ENCODE measurements at places on chromosomes 2 and 18.
A peak's percentile ranks its signal among the peaks of the same experiment; 100 is the strongest.

- peaks cover 6% of the 10 kb centered on the region for H3K27me3 ChIP-seq
- no peak overlapping the region for H3K27ac ChIP-seq
- H3K4me3 ChIP-seq, result no peak overlapping the region
- H3K36me3 ChIP-seq, result no peaks in the 10 kb centered on the region
Observed at GRCh38 chr2:17196380-17196779, 321.9 kb downstream of the RAD51AP2 start.

DNA sequence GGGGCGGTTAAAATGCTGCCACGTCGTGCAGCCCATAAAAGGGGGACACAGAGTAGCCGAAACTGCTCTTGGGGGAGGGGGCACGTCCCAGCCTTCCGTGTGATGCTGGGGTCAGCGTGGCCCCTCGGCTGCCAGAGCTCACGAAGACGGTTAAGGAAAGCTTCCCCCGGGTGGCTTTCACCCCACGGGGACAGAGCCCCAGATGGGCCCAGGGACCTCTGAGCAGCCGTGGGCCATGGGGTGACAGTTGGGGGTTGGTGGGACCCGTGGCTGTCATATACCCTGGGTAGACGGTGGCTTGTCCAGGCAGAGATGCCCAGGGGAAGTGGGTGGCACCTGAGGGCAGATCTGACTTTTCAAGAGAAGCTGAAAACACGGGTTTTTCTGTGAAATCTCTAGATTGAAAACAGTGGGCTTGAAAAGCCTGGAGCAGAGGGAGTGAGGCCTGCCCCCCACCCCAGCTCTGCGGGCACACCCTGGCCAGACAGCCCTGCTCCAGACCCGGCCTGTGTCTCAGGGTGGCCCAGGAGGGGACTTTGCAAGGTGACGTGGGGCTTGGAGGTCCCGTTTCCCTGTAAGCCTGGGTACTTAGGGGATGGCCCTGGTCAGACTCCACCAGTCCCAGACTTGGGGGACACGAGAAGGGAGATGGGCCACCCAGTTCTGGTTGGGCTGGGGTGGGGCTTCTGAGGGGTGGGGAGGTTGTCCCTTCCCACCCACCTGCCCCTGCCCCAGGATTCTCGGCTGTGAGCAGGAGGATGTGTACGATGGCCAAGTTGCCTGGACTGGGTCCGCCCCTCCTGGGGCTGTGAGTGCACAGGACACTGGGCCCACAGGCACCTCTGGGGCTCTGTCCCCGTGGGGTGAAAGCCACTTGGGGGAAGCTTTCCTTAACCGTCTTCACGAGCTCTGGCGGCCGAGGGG, 652 bp downstream of the NEU4 start:
- no peaks in the 10 kb centered on the region for H3K27me3 ChIP-seq
- DNase-seq, result no peak
- no peaks in the 10 kb centered on the region for H3K36me3 ChIP-seq

DNA sequence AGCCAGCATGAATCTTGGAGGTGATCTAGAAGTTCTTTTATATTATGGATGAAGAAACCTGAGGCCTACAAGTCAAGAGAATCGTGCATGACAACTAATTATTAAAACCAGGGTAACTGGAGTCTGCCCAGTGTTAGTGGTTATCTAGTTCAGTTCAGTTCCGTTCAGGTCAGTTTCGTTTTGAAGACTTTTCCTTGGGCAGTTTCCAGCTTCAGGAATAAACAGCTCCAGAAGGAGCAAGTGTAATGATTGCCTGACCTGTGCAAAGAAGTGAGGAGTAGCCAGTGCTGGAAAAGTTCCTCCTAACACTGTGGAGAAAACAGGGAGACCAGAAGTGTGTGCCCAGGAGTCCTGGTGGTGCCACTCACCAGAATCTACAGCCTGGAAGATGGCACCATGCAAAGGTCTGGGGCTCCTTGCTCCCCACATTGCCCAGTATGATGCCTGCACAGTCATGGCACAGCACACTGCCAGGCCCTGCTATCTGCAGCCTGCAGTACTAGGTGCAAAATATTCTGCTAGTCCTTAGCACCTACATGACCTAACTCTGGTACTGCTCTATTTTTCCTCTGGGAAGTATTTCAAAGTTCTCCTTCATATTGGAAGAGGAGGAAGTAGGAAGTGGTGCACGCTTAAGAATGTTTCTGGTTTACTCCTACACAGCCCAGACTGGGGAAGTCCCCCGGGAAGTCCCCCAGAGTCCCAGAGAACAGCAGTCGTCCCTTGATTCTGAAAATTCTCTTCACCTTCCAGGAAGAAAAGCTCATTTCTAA, 65.8 kb downstream of the SUMO1 start:
- peaks cover 14% of the 10 kb centered on the region for H3K27me3 ChIP-seq
- H3K4me3 ChIP-seq, result no peak overlapping the region
- H3K27ac ChIP-seq, result no peak overlapping the region
- H3K36me3 ChIP-seq, result no peaks in the 10 kb centered on the region
- peaks cover 6% of the 10 kb centered on the region for H3K4me1 ChIP-seq
- DNase-seq, result no peak

GRCh38 chr18:48133671-48134251, 203.3 kb upstream of the SMAD2 start:
- peaks cover 41% of the 10 kb centered on the region for H3K27me3 ChIP-seq
- H3K4me1 ChIP-seq, result peaks cover 8% of the 10 kb centered on the region
- DNase-seq, result peak; percentile 55
- H3K27ac ChIP-seq, result no peak overlapping the region
- no peaks in the 10 kb centered on the region for H3K36me3 ChIP-seq

DNA sequence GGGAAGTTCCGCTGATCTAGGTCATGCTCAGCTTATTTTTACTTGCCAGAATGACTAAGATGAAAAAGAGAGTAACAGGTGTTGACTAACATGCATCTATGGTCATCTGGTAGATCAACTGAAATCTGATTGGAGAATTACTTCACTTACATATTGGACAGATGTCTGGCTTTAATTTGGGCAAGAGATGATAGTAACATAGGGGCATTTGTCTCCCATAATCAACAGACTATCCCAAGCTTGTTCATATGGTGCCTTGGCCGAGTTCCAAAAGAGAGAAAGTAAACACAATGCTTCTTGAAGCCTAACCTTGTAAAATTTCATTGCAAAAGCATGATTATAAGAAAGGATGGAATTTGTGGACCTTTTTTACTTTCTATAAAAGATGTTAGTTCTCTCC, 503.7 kb downstream of the ADCYAP1 start:
- H3K4me1 ChIP-seq, result no peaks in the 10 kb centered on the region
- no peak overlapping the region for H3K27ac ChIP-seq
- H3K36me3 ChIP-seq, result no peaks in the 10 kb centered on the region
- no peak overlapping the region for H3K4me3 ChIP-seq
- peak; percentile 23 for DNase-seq
- H3K27me3 ChIP-seq, result no peaks in the 10 kb centered on the region

- DNase-seq, result no peak
- H3K36me3 ChIP-seq, result no peaks in the 10 kb centered on the region
- no peak overlapping the region for H3K27ac ChIP-seq
Observed at GRCh38 chr18:27366151-27366550, 181.0 kb upstream of the CHST9 start.

DNA sequence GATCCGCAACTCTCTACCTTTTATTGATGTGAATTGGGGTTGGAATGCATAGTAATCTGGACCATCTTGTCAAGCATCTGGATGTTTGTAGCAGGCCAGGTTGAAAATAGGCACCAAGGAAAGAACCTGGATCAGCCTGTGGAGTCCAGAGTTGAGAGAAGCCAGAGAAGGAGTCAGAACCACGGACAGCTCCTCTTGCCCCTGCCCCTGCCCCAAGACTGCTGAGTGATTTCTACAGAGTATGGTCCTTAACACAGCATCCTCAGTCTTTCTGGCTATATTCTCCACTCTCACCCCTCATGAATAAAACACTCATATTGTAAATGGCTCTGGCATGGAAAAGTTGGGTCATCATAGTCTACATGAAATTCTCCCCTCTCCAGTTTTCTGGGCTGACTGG, 154.6 kb downstream of the LOXHD1 start:
- peak; percentile 41 for DNase-seq
- H3K27ac ChIP-seq, result no peak overlapping the region
- no peaks in the 10 kb centered on the region for H3K27me3 ChIP-seq
- no peaks in the 10 kb centered on the region for H3K36me3 ChIP-seq

GRCh38 chr2:13858626-13859025, 773.9 kb upstream of the LRATD1 start:
- no peaks in the 10 kb centered on the region for H3K4me1 ChIP-seq
- H3K27ac ChIP-seq, result no peak overlapping the region
- H3K4me3 ChIP-seq, result no peak overlapping the region
- H3K36me3 ChIP-seq, result no peaks in the 10 kb centered on the region

GRCh38 chr18:8800445-8800844, 95.1 kb downstream of the MTCL1 start:
- DNase-seq, result peak; percentile 66
- H3K36me3 ChIP-seq, result no peaks in the 10 kb centered on the region
- H3K27ac ChIP-seq, result peak overlapping the region; percentile 86
- peaks cover 29% of the 10 kb centered on the region for H3K4me1 ChIP-seq
- H3K27me3 ChIP-seq, result no peaks in the 10 kb centered on the region
- H3K4me3 ChIP-seq, result no peak overlapping the region

GRCh38 chr2:215557701-215558100, 121.8 kb upstream of the FN1 start:
- DNase-seq, result no peak
- H3K27me3 ChIP-seq, result no peaks in the 10 kb centered on the region
- H3K4me1 ChIP-seq, result no peaks in the 10 kb centered on the region
- no peak overlapping the region for H3K27ac ChIP-seq

GRCh38 chr2:219122202-219122980, 38.2 kb downstream of the NHEJ1 start:
- H3K27ac ChIP-seq, result peak overlapping the region; percentile 98
- H3K27me3 ChIP-seq, result no peaks in the 10 kb centered on the region
- no peaks in the 10 kb centered on the region for H3K36me3 ChIP-seq
- no peak overlapping the region for H3K4me3 ChIP-seq
- DNase-seq, result peak; percentile 8
- H3K4me1 ChIP-seq, result peaks cover 61% of the 10 kb centered on the region

- no peaks in the 10 kb centered on the region for H3K36me3 ChIP-seq
- no peaks in the 10 kb centered on the region for H3K27me3 ChIP-seq
- H3K27ac ChIP-seq, result peak overlapping the region; percentile 51
- H3K4me3 ChIP-seq, result no peak overlapping the region
Observed at GRCh38 chr2:240972636-240973521, 25.5 kb upstream of the SNED1 start.

DNA sequence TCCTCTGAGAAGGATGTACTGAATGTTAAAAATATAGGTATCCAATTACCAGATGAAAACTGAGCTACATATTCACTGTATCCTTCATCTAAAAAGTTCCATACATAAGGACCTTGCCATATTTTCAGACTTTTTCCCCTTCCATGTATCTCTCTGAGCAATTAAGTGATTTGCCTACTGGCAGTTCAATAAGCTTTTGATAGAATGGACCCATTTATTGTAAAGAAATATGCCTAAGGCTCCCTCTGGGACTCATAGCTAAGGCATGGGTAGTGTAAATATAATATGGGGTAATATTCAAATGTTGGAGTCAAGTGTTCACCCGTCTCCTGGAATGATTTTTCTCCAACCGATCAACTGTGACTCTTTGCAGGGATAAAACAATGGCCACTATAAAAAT, 135.4 kb upstream of the FSHR start:
- H3K4me1 ChIP-seq, result no peaks in the 10 kb centered on the region
- no peak overlapping the region for H3K27ac ChIP-seq
- DNase-seq, result no peak
- H3K4me3 ChIP-seq, result no peak overlapping the region

DNA sequence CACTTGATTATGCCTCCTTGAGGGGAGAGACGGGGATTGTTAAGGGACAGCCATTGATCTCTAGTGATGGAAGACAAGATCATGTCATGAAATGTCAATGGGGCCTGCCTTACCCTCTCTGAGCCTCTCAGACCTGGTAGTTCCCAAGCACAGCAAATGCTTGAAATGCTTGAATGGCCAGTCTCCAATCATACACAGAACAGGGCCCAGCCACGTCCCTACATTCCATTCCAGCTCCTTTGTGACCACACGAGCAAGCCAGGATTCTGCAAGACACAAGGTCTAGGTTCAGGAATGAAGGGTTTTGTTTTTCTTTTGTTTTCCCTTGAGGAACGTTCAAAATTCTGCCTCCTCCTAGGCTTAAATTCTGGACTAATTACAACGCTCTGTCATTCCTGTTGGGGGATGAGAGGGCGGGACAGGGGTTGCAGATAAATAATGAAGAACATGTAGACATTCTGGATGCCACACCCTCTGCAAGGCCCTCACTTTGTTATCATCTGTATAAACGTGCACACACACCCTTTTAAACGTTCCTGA, 98.1 kb upstream of the YPEL5 start:
- H3K4me3 ChIP-seq, result no peak overlapping the region
- no peaks in the 10 kb centered on the region for H3K4me1 ChIP-seq
- DNase-seq, result no peak

DNA sequence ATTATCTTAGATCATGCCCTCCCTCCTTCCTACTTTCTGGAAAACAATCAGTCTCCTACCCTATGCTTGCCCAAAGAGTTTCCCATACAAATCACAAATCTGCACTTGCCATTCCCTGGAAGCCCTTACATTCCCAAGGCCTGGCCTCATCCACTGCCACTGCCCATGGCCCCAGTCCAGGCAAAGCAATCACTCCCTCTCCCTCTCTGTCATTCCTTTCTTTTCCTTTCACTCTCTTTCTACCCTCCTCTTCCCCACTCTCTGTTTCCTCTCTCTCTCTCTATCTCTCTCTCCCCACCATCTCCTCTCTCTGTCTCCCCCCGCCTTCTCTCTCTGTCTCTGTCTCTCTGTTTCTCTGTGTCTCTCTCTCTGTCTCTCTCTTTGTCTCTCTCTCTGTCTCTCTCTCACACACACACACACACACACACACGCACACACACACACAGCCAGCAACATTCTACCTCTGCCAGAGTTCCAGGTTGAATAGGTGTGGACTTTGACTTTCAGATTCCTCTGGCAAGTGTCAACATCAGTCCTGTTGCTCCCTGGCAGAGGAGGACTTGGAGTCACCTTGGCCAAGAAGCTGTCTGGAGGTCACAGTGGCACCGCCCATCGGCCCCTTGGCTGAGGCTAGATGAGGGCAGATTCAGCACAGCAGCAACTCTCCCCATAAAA, 43.7 kb upstream of the NAT8 start:
- no peak overlapping the region for H3K4me3 ChIP-seq
- H3K27ac ChIP-seq, result peak overlapping the region; percentile 34
- no peaks in the 10 kb centered on the region for H3K27me3 ChIP-seq
- H3K36me3 ChIP-seq, result no peaks in the 10 kb centered on the region
- DNase-seq, result peak; percentile 54

DNA sequence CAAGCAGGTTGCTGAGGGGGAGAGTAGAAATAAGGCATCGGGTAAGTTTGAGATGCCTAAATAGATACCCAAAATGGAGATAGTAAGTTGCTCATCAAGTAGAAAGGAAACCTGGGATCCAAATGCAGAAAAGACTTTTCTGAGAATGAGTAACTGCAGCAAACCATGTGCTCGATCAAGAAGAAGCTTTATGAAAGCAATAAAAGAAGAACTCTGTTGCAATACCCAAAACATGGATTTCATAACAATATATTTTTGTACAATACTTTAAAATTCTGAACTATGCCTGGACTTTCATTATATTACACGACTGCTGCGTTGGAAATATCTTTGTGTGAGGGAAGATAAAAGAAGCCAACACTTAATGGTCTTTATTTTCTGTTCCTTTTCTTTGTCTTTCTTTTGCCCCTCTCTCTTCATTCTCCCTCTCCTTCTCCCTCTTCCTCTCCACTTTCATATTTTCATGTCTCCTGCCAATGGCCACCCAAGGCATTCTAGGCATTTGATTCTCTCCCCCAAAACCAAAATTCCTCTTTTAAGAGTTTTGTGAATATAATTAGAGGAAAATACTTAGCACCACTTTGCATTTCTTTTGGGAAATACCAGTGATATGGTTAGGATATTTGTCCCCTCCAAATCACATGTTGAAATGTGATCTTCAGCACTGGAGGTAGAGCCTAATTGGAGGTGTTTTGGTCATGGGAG, 257.6 kb downstream of the MREG start:
- no peaks in the 10 kb centered on the region for H3K27me3 ChIP-seq
- no peak overlapping the region for H3K4me3 ChIP-seq
- H3K27ac ChIP-seq, result no peak overlapping the region
- DNase-seq, result no peak
